GM03348 (cell line): ENCODE measurements at places on chromosomes 7 and 10.
A peak's percentile ranks its signal among the peaks of the same experiment; 100 is the strongest.

GRCh38 chr10:111297351-111297848 is 220.6 kb downstream of the ADRA2A start:
- peak; percentile 75 for DNase-seq

DNA sequence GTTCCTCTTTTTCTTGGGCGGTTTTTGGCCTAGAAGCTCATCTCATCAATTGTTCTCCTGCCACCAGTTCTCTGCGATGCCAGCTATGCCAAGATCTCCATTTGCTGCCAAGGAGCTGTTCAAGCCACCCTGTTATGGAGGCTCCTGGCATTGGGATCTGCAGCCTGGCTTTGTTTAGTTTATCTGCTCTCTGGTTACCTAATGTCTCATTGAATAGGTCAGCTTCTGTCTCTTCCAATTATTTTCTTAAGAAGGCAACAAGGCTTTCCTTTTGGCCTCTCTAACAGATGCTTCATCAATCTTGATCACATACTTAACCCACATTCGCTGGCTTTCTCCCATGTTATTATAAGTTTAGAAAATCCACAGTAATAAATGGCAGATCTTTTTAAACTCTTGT is 20.6 kb upstream of the SDK1 start:
- no peak for DNase-seq

- no peak for DNase-seq
Observed at GRCh38 chr10:76282061-76283025, 850.9 kb downstream of the LRMDA start.

DNA sequence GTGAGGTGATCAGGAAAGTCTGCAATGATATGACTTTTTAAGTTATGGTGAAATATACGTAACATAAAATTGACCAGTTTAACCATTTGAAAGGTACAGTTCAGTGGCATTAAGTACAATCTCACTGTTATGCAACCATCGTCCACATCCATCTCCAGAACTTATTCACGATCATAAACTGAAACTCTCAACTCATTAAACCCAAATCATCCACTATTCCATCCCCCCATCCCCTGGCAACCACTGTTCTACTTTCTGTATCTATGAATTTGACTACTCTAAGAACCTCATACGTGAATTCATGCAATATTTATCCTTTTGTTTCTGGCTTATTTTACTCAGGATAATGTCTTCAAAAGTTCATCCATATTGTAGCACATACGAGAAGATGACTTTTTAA is 48.4 kb downstream of the TFAM start:
- DNase-seq: no peak

- peak; percentile 12 for DNase-seq
Observed at GRCh38 chr7:138125119-138125518, 48.9 kb downstream of the AKR1D1 start.

GRCh38 chr10:24685958-24686540 is 37.6 kb downstream of the ARHGAP21 start:
- DNase-seq: peak; percentile 14

- no peak for DNase-seq
Observed at GRCh38 chr10:70544431-70545340, 57.9 kb downstream of the PRF1 start.

DNA sequence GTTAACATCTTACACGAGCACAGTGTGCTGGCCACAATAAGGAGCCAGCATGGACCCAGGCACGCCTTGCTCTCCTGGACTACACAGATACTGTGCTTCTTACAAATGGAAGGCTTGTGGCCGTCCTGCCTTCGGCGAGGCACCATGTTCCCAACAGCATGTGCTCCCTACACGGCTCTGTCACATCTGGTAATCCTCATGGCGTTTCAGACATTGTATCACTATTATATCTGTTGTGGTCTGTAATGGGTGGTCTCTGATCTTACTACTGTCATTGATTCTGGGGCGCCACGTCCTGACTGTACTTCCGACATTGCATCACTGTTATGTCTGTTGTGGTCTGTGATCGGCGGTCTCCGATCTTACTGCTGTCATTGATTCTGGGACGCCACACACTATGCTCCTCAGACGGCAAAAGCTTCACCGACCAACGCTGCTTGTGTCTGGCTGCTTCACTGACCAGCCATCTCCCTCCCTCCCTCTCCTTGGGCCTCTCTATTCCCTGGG is 195.4 kb downstream of the MAD1L1 start:
- no peak for DNase-seq

GRCh38 chr7:2313450-2314208 is 612 bp downstream of the SNX8 start:
- DNase-seq: peak; percentile 65

DNA sequence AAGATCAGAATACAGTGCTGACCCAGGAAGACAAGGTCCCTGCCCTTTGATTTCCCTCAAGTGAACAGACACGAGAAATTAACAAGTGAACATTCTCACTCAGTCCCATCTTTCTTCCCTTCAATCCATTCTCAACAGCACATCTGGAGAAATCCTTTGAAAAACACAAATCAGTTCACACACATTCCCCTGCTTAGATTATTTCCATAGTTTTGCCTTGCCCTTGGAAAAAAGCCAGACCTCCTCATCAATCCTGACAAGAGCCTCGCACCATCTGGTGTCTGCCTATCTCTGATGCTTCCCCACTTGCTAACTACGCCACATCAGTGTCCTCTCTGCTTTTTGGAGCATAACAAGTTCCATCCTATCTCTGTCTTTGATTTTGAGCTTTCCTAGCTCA is 94.4 kb upstream of the KIAA1217 start:
- DNase-seq: no peak

GRCh38 chr10:94785211-94785610 is 22.7 kb downstream of the CYP2C19 start:
- no peak for DNase-seq
